Psoas muscle (tissue), 8 donors: ENCODE measurements at places on chromosomes 6 and 20. TPM values are rescaled to one million over a fixed set of nuclear protein-coding genes. Genes with fewer than 3 reads are reported as not detected.

DNA sequence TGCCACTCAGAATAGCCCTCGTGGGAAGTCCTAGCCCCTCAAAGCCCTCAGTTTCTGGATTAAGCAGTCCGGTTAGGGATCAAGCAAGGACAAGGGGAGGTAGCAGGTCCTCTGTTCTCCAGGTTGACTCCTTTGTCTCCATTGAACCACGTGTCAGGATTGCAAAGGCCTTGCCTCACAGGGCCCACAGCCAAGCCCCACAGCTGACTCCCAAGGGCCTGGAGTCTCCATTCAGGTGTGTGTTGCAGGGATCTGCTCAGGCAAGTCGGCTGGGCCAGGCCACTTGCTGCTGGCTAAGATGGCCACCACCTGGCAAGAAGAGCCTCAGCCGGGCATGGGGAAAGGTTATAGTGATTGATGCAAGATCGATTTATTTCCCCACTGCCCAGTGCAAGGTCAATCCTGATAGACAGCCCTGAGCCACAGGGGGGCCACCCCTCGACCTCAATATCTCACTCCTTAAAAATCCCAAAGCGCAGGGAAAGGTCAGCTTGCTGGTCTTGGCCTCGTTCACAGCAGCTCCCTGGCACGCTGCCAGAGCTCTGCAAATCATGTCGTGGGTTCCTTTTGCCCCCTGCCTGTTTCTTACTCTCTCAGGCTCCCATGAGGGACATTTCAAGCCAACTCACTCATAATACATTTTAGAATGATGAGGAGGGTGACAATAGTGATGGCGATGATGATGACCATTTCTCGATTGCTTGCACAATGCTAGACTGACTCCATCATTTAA is 75.9 kb downstream of the EDN3 start:
- peaks cover 4% of the 10 kb centered on the region for H3K27me3 ChIP-seq
- H3K36me3 ChIP-seq, result no peaks in the 10 kb centered on the region
- no peak overlapping the region for H3K27ac ChIP-seq
- no peaks in the 10 kb centered on the region for H3K4me1 ChIP-seq
- DNase-seq, result no peak

- DNase-seq, result no peak
- no peaks in the 10 kb centered on the region for H3K27me3 ChIP-seq
- H3K4me1 ChIP-seq, result no peaks in the 10 kb centered on the region
- H3K4me3 ChIP-seq, result no peak overlapping the region
Measured at GRCh38 chr6:6575143-6575542, 13.4 kb upstream of the LY86 start.

GRCh38 chr6:22106451-22106850 is 190.4 kb downstream of the PRL start:
- no peak for DNase-seq
- H3K27ac ChIP-seq, result no peak overlapping the region
- no peak overlapping the region for H3K4me3 ChIP-seq
- H3K27me3 ChIP-seq, result no peaks in the 10 kb centered on the region
- no peaks in the 10 kb centered on the region for H3K4me1 ChIP-seq

DNA sequence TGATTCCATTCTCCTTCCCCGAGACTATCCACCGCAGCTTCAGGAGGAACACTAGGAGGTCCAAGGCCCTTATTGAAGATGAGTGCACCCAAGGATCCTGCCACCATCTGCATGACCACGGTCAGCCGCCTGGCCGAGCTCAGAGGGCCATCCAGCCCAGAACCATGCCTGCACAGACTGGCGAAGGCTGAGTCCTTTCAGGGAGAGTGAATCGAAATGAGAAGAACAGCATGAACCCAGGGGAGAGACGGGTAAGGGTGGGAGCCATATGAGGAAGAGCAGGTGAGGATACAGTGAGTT is 26.3 kb downstream of the SERPINB6 start:
- no peak overlapping the region for H3K27ac ChIP-seq
- no peak overlapping the region for H3K4me3 ChIP-seq
- no peaks in the 10 kb centered on the region for H3K27me3 ChIP-seq
- H3K36me3 ChIP-seq, result peaks cover 22% of the 10 kb centered on the region
- H3K4me1 ChIP-seq, result peaks cover 29% of the 10 kb centered on the region
- DNase-seq, result no peak

DNA sequence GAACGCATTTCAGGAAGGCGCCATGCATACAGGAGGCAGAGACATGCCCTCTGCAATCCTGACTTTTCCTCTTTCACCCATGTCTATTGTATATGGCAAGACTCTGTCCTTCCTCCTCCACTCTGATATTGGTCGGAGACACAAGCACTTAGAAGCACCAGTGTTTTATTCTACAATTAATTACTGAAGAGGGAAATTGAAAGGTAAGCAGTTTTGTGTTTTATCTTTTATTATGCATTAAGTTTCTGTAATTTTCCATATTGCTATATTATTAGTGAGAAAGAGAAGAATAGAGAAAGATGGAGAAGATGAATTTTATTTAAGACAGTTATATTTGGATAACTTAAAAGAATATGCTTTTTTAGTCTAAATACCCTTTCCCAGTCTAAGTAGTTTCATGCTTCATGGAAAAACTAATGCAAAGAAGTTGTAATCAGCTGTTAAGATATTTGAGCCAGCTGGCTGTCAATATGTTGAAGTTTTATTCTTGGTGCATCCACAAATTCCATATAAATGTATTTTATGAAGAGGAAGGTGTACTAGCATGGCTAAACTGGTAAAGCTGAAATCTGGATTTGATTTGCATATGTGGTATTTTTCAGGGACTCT is 13.6 kb downstream of the ARID1B start:
- H3K27ac ChIP-seq, result peak overlapping the region; percentile 25
- no peak for DNase-seq
- H3K4me3 ChIP-seq, result peak overlapping the region; percentile 43

GRCh38 chr20:56181583-56181982 is 66.9 kb upstream of the MC3R start:
- peaks cover 1% of the 10 kb centered on the region for H3K27me3 ChIP-seq
- no peaks in the 10 kb centered on the region for H3K4me1 ChIP-seq
- DNase-seq, result no peak
- H3K4me3 ChIP-seq, result no peak overlapping the region

- no peak for DNase-seq
- H3K4me3 ChIP-seq, result no peak overlapping the region
- no peaks in the 10 kb centered on the region for H3K36me3 ChIP-seq
- H3K27ac ChIP-seq, result no peak overlapping the region
Measured at GRCh38 chr6:82436740-82437139, 73.1 kb downstream of the TPBG start.

GRCh38 chr6:169640351-169640852 is 61.4 kb downstream of the WDR27 start:
- H3K27me3 ChIP-seq, result no peaks in the 10 kb centered on the region
- no peak overlapping the region for H3K27ac ChIP-seq
- H3K4me3 ChIP-seq, result no peak overlapping the region
- H3K36me3 ChIP-seq, result no peaks in the 10 kb centered on the region

GRCh38 chr6:37173493-37174195 is 3.7 kb downstream of the PIM1 start:
- H3K36me3 ChIP-seq, result peaks cover 8% of the 10 kb centered on the region
- no peak for DNase-seq
- peak overlapping the region; percentile 97 for H3K4me3 ChIP-seq
- H3K4me1 ChIP-seq, result peaks cover 10% of the 10 kb centered on the region

- no peaks in the 10 kb centered on the region for H3K36me3 ChIP-seq
- no peaks in the 10 kb centered on the region for H3K4me1 ChIP-seq
- H3K27ac ChIP-seq, result no peak overlapping the region
- H3K4me3 ChIP-seq, result no peak overlapping the region
Measured at GRCh38 chr6:30763155-30763617, 18.8 kb upstream of the IER3 start.

DNA sequence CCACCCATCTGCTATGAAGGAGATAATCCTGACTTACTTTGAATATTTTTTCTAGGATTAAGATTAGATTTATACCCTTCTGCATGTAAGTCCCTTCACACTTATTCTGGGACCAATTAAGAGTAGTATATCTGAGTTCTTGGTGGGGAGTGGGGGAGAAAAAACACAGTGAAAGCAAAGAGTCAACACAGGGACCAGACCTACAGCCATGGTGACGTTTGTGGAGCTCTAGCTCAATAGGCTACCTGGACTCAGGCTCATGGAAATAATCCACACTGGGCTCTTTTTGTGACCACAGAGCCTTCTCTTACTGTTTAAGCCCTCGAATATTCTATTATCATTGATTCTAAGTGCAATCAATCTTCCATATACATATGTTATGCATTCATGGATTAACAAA is 491.4 kb downstream of the LMBRD1 start:
- no peak overlapping the region for H3K27ac ChIP-seq
- no peaks in the 10 kb centered on the region for H3K36me3 ChIP-seq
- no peaks in the 10 kb centered on the region for H3K4me1 ChIP-seq
- H3K4me3 ChIP-seq, result no peak overlapping the region
- no peak for DNase-seq

DNA sequence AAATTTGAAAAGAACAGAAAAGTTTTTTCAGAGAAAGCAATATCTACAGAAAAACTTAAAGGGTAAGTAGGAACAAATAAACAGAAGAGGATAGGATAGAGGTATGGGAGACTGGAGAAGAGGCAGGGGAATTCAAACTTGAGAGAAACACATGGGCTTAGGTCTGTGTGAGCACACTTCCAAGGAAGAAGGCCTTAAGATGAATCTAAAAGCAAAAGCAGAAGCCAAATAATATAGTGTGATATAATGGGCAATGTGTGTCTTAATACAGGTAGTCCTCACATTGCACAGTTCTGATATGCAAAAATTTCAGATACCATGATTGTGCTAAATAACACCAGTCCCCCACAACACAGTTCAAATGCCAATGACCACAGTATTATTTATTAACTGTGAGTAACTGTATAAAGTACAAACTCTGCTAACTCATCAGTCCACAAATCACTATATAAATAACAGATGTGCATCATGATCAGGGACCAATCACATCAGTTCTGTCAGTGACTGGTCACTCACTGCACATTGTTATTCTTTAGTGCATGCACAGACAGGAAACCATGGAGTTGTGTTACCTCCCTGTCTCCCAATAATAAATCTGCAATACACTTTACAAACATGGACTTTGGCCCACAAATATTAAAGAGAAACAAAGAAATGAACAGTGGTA is 18.6 kb downstream of the SNX14 start:
- no peak for DNase-seq
- no peaks in the 10 kb centered on the region for H3K27me3 ChIP-seq

DNA sequence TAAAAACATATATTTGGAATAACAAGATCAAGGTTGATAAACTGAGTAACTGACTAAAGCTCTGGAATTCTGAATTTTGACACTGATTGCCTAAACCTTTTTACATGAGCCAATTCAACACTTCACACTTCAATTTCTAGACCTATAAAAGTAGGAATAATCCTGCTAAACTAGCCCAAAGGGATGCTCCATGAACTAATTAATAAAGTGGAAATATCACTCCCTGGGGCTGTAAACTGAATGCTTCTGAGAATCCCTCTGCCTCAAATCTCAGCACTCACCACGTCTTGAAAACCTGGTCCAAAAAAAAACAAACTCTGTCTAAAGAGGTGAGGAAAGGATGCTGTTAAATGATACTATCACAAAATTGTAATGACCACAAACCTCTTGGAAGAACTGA is 50.9 kb downstream of the DCDC2 start:
- H3K27ac ChIP-seq, result no peak overlapping the region
- DNase-seq, result no peak
- H3K4me3 ChIP-seq, result no peak overlapping the region

DNA sequence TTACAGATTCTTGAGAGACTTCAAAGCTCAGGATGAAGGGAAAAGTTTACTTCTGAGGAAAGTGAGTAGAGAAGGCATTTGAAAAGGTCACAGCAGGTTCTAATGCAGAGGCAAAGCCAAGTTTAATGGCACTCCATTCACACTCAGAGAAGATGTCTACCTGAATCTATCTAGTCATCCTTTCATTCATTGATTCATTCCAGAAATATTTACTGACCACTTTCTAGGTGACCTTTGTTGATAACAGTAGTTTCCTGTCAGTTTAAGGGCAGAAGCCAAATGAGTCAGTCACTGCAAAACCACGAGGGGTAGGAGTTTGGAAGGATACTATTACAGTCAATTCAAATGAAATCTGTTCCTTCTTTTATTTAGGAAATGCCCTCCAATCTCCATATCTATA is 30.8 kb downstream of the FBXO5 start:
- H3K36me3 ChIP-seq, result no peaks in the 10 kb centered on the region
- no peak overlapping the region for H3K4me3 ChIP-seq
- no peak for DNase-seq

- H3K36me3 ChIP-seq, result no peaks in the 10 kb centered on the region
- peaks cover 10% of the 10 kb centered on the region for H3K4me1 ChIP-seq
- peak overlapping the region; percentile 37 for H3K4me3 ChIP-seq
- no peaks in the 10 kb centered on the region for H3K27me3 ChIP-seq
- H3K27ac ChIP-seq, result no peak overlapping the region
Measured at GRCh38 chr6:136784910-136785746, 7.1 kb downstream of the MAP3K5 start.

DNA sequence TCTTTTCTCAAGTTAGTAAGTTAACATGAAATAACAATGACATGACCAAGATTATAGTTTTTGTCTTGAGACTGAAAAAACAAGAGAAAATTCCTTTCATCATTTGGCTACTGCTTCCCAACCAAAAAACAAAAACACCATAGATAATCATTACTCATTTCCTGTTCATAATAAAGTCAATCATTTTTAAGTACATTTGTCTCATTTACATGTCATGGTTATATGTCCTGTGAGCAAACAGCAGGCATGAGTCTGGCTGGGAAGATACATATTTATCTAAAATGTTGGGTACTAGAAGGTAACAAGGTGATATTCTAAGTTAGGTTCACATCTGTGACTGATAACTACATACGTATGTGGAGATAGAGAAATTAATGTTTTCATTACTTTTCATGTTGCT is 180.5 kb downstream of the ISM1 start:
- DNase-seq, result no peak
- H3K4me1 ChIP-seq, result no peaks in the 10 kb centered on the region
- no peaks in the 10 kb centered on the region for H3K27me3 ChIP-seq
- no peaks in the 10 kb centered on the region for H3K36me3 ChIP-seq
- no peak overlapping the region for H3K4me3 ChIP-seq

GRCh38 chr20:41261790-41262717 is 55.5 kb downstream of the ZHX3 start:
- peaks cover 8% of the 10 kb centered on the region for H3K4me1 ChIP-seq
- H3K36me3 ChIP-seq, result no peaks in the 10 kb centered on the region
- no peak for DNase-seq
- no peaks in the 10 kb centered on the region for H3K27me3 ChIP-seq

- peaks cover 3% of the 10 kb centered on the region for H3K36me3 ChIP-seq
- H3K27ac ChIP-seq, result peak overlapping the region; percentile 96
- H3K27me3 ChIP-seq, result no peaks in the 10 kb centered on the region
- peaks cover 73% of the 10 kb centered on the region for H3K4me1 ChIP-seq
- DNase-seq, result no peak
- H3K4me3 ChIP-seq, result peak overlapping the region; percentile 91
Measured at GRCh38 chr20:32205110-32205842, 2.3 kb downstream of the PLAGL2 start.

GRCh38 chr6:16305788-16306187 is 67.4 kb downstream of the GMPR start:
- no peak overlapping the region for H3K27ac ChIP-seq
- H3K4me3 ChIP-seq, result no peak overlapping the region
- no peaks in the 10 kb centered on the region for H3K27me3 ChIP-seq
- no peak for DNase-seq
- H3K36me3 ChIP-seq, result peaks cover 10% of the 10 kb centered on the region
- peaks cover 4% of the 10 kb centered on the region for H3K4me1 ChIP-seq

Gene SLC24A3
- total RNA-seq, result 3.0 TPM

Gene PKIB
- total RNA-seq, result 0.20 TPM

Gene ADGRF5
- 18.7 TPM for total RNA-seq

Gene TRIM40
- total RNA-seq, result not detected

Gene C4B
- 5.6 TPM for total RNA-seq

Gene JPH2
- total RNA-seq, result 76.6 TPM

Gene FKBP1C
- 0.38 TPM for total RNA-seq

Gene BNIP5
- not detected for total RNA-seq

Gene PRRC2A
- 80.1 TPM for total RNA-seq

Gene MDFI
- total RNA-seq, result 0.53 TPM

Gene OLIG3
- not detected for total RNA-seq

Gene MUC22
- 0.08 TPM for total RNA-seq

Gene NRSN1
- total RNA-seq, result not detected

Gene CCN6
- total RNA-seq, result not detected

Gene APMAP
- total RNA-seq, result 19.9 TPM
